ENCODE measurements at places on chromosomes 16 and 17.

- no peak for DNase-seq
These were observed 97.0 kb downstream of the CMC2 start for GRCh38 chr16:80909720-80910119.

- DNase-seq, result no peak
These were observed 9.4 kb downstream of the CD300LD start for GRCh38 chr17:74582633-74583032.

DNA sequence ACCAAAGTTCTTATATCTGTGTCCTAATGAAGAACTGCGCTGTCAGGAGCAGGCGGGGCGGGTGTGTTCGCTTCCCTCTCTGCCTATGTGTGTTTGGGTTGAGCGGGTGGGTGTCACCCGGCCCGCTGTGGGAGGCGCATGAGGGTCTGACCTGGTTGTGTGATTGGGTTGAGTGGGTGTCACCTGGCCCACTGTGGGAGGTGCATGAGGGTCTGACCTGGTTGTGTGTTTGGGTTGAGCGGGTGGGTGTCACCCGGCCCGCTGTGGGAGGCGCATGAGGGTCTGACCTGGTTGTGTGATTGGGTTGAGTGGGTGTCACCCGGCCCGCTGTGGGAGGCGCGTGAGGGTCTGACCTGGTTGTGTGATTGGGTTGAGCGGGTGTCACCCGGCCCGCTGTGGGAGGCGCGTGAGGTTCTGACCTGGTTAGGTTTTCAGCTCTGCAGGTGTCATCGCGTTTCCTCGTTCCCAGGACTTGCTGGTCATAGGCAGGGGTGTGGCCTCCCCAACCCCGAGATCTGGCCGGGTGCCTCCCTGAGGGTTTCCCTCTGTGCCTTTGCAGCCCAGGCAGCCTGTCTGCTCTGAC, 69.6 kb upstream of the ZNF750 start:
- no peak for DNase-seq

- DNase-seq, result no peak
These were observed 1.0 kb upstream of the SLC38A8 start for GRCh38 chr16:84043486-84044117.

DNA sequence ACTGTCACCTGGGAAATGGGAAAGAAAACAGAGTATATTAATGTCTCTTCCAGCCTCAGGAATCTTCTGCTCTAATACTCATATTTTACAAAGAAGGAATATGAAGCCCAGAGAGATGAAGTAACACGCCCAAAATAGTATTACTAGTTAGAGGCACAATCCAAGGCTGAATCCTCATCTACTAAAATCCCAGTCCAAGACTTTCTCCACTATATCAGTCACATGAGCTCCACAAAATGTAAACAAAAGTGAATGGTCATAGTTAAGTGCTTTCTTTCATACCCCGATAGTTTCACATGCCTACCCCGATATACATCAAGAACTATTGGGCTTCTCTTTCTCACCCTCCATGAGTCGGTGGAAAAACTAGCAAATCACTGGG, 965 bp downstream of the INTS2 start:
- DNase-seq, result no peak

DNA sequence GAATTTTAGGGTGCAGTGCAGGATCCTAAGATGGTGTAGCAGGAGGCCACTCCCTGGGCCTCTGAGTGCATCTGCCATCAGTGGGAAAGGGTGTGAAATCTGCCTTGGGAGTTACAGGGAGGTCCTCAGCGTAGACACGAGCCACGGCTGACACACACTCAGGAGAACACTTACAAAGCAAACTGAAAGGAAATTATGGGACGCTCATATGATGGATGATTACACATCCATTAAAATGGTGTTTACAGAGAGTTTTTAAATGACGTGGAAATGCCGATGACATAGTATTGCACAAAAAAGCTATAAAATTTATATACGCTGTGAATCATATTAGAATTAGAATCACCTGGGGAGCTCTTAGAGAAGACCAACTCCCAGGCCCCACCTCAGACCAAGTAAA, 175.2 kb downstream of the CCDC182 start:
- no peak for DNase-seq

GRCh38 chr17:27199948-27200347, 94.0 kb upstream of the WSB1 start:
- DNase-seq, result no peak

- no peak for DNase-seq
These were observed 174.8 kb downstream of the C16orf78 start for GRCh38 chr16:49548325-49548970.

- no peak for DNase-seq
These were observed 135.0 kb downstream of the COPRS start for GRCh38 chr17:31724026-31724425.

DNA sequence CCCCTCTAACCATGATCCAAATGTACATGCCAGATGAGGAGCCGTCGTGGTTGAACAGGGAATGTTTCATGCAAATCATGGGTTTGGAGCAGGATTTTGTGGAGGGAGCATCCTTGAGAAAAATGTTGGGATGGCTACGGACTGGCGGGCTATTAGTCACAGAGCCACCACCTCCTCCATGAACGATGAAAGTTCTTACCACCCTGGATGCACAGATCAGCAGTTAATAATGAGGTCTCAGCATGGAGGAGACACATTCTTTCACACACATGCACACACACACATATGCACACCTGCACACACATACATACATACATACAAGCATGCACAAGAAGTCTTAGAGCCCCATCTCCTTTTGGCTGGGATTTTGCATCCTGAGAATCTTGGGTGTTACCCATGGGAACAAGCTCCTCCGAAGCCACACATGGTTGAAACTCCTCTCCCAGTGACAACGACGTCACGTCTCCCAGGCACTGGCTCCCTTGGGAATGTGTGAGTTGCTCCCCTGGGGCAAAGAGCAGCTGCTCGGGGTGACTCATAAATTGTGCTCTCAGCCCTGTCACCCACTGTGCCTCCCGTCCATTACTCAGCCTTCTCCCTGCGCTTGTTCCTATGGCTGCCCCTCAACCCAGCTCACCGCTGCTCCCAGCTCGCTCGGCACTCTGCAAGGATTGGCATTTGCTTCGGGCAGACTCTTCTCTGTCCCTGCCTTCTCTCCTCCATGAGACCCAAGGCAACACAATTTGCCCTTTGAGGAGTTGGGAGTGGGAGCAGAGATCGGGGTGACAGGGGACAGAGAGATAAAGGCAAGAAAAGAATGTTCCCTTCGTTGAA, 344.6 kb downstream of the SOX9 start:
- DNase-seq, result no peak

DNA sequence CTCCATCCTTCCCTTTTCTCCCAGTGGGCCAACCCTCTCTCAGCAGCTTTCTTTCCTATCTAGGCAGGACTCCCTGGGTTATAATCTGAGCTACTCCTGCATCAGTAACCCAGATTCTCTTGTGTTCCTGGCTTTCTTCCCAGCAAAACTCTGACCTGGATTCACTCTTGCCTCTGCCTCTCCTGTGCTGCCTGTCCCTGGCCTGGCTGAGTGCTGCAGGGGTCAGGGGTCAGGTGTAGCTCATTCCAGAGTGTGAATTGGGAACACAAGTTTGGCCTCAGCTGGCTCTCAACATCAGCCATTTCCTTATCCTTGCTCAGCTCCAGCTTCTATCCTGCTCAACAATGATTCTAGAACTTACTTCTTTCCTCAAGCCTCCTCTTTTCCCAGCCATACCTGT, 2.5 kb upstream of the ST6GALNAC2 start:
- no peak for DNase-seq

GRCh38 chr17:65531256-65532100, 30.0 kb downstream of the AXIN2 start:
- peak; percentile 22 for DNase-seq

DNA sequence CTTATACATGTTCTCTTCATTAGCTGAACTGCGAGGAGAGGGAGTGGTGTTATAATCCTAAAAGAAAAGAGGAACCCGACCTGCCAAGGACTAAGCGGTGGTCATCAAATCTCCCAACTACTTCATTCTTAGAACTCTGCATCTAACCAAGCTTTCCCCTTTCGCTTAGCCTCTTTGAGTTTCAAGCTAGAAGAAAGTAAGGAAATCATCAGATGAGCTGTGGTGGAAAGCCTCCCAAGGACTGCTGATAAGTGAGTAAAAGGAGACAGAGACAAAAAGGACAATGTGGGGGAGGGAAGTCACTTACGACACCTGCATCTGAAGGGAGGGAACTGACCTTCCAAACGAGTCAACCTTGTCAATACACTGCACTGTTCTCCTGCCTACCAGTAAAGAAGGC, 121.3 kb downstream of the TRIM37 start:
- no peak for DNase-seq

DNA sequence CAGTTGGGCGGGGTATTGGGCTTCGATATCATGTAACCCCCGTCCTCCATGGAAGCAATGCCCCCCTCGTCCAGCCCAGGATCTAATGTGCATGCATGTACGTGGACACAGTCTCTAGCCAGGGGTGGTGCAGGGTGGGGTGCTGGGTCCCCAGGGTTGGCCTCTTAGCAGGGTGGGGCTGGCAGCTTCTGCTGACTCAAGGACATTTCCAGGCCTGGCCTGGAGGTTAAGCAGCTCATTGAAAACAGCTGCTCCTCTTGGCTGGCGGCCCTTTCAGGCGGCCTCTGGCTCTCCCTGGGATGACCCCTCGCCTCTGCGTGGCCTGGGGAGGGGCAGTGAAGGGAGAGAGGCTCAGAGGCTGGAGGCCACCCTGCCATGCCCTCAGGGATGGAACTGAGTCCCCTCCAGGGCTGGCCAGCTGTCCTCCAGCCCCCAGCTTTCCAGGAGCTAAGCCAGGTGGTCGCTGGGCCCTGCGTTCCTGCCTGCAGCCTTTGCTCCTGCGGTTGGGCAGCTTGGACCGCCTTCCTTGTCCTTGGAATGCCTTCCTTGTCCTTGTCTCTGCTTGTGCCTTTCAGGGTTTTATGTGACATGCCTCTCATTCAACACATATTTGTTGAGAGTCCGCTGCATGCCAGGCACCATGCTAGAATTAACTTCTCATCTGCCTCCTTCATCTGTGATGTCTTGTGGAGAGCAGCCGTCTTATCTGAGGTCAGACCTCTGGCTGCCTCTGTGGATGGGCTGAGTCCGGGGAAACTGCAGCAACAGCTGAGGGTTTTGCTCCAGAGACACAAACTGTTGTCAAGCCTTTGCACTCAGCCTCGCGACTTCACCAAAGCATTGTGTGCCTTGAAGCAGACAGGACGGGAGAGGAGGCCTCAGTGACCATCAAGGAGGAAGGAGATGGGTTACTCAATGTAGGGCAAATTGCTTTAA, 26.6 kb downstream of the MRC2 start:
- DNase-seq, result no peak

DNA sequence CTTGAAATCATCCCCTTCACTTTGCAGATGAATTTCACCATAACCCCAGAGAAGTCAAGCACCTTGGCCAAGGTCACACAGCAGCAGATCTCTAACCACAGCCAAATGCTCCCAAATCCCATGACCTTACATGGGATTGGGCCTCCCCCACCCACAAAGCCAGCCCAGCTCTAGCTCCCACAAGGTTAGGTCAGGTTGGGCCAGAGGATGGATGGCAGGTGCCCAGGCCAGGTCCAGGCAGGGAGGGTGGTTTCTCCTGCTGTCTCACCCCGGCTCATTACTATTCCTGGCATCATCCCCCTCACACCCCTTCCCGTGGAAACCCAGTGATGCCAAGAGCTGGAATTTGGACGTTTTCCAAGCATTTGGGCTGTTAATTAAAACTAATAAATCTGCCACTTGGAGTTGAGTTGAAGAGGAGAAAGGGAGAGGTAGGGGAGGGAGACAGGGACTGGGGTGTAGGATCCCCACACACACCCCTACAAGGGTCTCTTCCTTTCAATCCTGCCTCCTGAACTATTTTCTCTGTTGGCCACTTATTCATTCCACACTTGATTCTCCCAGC, 181.6 kb downstream of the TMEM132E start:
- DNase-seq, result no peak

GRCh38 chr17:72393553-72393952, 272.7 kb downstream of the SOX9 start:
- DNase-seq, result no peak

GRCh38 chr16:16109453-16110110, 113.7 kb downstream of the ABCC6 start:
- no peak for DNase-seq

GRCh38 chr16:85620374-85620773, 7.3 kb downstream of the GSE1 start:
- DNase-seq, result no peak

GRCh38 chr17:17758941-17759563, 77.7 kb downstream of the SREBF1 start:
- no peak for DNase-seq

- no peak for DNase-seq
These were observed 308.3 kb upstream of the CDH5 start for GRCh38 chr16:66058172-66058691.

GRCh38 chr16:83746611-83747010, 61.2 kb upstream of the HSBP1 start:
- DNase-seq, result no peak

DNA sequence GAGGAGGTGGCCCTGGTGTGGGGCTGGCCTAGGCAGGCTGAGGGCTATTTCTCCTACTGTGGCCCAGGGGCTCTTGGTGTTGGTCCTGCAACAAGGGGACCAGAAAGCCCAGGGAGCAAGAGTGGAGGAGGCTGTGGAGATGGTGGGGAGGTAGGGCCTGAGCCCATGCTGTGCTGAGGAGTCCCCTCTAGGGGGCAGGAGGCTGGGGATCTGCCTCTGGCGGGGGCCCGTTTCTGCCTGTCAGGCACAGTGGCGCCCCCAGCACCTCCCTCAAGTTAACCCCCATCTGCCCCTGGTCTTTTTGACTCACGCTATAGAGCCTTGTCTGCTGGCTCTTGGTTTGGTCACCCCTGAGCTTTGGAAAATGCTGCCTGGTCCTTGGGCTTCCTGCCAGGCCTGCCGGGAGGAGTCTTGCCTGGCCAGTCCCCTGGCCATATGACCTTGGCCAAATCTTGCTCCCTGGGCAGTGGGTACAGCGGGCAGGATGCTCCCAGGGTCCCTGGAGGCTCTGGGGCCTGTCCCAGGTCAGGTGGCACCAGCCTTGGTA, 5.9 kb downstream of the BAIAP2 start:
- no peak for DNase-seq

DNA sequence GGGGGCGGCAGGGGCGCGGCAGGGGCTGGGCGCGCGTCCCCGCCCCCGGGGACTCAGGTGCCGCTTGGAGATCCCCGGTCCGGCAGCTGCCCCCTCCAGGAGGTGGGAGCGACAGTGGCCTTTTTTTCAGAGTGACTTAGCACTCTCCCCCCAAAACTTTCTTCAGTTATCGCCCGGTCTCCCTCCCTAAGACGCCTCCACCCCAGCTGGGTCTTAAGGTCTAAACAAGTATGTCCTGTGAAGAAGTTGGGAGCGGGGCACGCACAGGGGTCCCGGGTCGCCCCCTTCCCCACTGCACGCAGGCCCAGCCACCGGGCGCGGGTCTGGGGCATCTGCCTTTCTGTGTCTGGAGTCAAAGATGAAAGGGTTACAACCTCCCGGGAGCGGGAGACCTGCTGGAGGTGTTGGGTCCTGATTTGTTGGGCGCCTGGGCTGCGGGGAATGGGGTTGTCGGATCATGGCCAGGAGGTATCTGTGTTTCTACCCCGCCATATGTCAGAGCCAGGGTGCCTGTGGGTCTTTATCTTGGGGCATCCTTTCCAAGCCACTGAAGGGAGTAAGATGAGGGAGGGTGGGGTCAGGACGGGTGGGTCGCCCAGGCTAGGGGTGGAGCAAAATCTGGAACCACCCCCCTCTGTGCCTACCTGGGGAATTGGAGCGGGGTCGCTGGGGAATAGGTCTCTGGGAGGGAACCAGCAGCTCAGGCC, 757 bp downstream of the FMNL1 start:
- no peak for DNase-seq

GRCh38 chr16:77553130-77553529, 118.3 kb upstream of the ADAMTS18 start:
- DNase-seq, result no peak

Data from hippocampal formation (tissue), 2 donors.